ENCODE measurements at places on chromosomes 6 and 20.
A peak's percentile ranks its signal among the peaks of the same experiment; 100 is the strongest.

DNA sequence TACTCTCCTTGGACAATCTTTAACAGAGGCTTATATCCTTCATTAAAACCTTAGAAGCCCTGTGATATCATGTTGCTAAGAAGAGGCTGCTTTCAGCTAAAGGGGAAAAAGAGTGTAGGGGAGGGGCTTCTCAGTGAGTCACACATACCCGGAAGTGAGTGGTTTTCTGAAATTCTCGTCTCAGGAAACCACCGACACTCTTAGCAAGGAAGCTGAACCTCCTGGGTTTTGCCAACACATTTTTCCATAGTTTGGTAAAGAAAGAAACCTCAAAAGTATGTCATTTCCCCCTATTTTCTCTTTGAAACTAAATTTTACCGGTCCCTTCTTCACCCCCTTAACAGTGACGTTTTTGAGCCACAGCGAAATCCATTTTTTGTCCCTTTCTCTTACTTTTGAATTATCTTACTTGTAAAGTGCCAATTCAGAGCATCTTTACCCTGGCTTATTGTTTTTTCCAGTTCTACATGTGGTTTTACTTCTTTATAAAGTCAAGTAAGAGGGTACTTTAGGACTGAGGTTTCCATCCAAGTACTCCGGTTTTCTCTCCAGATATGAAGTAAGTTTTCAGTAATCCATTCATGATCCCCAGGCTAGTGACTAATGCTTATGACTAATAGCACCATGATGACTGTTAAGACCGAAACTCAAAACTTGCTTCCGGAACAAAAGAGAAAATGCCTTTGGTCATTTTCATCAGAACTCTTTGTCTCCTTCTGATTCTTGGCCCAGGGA, 219.3 kb downstream of the ARHGAP18 start:
- DNase-seq, result peak; percentile 97

DNA sequence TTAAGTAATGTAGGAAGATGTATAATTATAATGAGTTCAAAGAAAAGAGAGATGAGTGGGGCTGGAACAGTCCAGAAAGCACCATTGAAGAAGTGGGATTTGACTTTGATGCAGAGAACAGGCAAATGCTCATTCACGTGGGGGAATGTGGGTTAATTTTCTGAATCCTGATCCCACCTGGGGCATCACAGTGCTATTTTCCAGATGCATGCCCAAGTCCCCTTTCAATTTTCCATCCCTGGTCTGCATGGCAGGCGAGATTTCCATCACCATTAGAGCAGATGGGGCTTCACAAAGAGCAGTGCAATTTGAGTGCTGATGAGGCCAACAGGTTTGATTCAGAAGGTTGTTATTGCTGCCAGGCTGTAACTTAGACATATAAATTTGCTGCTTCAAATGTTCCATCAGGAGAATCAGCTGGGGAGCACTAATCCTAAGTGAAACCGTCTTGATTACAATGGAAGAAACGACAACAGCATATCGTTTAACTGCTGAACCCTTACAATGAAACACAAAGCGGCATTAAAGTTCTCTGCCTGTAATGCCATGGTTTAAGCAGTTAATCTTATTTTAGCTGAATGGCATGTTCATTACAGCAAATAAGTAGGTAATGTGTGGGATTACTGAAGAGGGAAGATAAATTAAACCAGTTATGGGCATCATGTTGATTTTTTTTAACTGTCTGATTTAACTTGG, 45.2 kb downstream of the OSTM1 start:
- DNase-seq, result no peak

- DNase-seq, result peak; percentile 81
These were observed 102.3 kb downstream of the HIVEP2 start for GRCh38 chr6:142842418-142843261.

GRCh38 chr6:25342802-25343201, 63.6 kb downstream of the CARMIL1 start:
- peak; percentile 62 for DNase-seq

- DNase-seq, result no peak
These were observed 27.0 kb upstream of the AGPAT4 start for GRCh38 chr6:161300823-161301222.

GRCh38 chr6:107511511-107511993, 21.6 kb downstream of the SOBP start:
- DNase-seq, result no peak

GRCh38 chr6:13874191-13874549, 50.6 kb upstream of the RNF182 start:
- DNase-seq, result no peak

DNA sequence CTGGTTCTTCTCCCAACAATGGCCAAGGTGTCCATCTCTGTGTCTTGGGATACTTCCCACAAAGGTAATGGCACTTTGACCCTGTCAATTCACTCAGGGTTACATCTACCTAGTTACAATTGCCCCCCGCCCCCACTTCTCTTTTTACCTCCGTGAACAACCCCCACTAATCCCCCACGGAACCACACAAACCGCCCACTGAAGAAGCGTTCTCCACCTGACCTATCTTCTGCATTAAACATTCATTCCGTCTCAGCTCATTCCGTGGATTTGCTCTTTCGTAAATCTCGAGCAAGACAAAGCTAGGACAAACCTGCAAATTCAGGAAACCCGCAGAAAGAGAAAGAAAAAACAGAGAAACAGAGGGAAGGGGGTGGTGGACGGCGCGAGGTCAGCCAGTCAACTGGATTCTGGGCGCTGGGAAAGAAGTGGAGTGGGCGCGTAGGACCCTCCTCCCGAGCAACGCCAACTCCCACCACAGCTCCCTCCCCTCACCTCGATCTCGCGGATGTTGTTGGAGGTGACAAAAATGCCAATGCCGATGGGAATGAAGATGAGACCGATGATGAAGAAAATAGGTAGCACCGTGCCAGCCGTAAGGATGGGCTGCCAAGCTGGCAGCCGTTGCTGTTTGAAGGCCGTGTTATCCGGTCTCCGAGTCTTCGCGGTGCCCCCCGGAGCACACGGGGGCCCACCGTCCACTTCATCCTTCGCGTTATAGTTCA, 523 bp downstream of the TMEM30A start:
- DNase-seq, result no peak

GRCh38 chr20:54510541-54511129, 35.2 kb downstream of the DOK5 start:
- no peak for DNase-seq

DNA sequence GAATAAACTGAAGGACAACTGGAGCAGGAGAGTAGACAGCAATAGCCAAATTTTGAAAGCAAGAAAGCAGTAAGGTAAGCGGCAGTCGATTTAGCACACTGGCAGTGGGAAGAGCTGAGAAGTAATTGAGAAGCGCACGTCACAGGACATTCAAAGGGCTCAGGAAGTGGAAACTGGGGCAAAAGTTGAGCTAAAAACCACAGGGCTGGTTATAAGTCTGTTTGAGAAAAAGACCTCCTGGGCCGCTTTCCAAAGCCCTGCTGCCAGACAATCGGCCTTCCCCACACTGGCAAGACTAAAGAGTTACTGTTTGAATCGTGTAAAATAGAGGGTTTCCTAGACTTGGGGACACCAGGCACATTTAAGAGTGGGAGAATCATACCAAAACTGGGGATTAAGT, 161.4 kb downstream of the DNAH8 start:
- no peak for DNase-seq

Data from EH (cell line).